SW480 (cell line): ENCODE measurements at places on chromosomes 2 and 18.
A peak's percentile ranks its signal among the peaks of the same experiment; 100 is the strongest.

DNA sequence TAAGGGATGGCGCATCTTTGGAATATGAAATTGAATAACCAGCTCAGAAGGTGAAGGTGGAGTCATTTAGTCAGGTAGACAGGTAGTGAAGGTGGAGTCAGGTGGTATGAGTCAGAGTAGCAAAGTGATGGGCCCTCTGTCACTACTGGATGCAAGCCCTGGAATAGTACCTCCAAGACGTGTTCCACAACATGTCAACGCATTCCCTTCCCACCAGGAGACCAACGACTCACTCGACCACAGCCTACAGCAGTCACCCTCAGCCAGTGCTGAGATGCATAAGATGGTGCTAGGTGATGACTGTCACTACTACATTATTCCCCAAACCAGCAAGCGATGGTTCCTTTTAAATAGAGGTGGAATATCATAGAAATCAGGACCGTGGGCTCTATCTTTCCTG lies 6.8 kb downstream of the CPLX4 start:
- peak; percentile 1 for DNase-seq

- no peak for DNase-seq
Observed at GRCh38 chr18:62318228-62319180, 6.6 kb upstream of the TNFRSF11A start.

DNA sequence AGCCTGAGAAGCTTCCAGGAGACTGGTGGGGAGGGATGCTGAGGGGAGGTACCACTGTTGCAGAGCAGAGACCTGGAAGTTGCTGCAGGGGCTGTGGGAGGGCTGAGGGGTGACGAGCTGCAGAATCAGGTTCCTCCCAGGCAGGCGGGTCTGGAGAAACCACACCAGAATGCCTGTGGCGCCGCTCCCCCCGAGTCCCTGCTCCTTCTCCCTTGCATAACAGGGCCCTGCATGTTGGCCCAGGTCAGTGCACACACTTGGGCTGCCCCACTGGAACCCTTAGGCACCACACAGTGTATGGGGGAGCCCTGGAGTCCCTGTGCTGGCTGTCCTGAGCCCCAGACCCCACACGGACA lies 60.4 kb downstream of the ARL4C start:
- peak; percentile 29 for DNase-seq

- DNase-seq = no peak
Observed at GRCh38 chr18:49691177-49691608, 122.1 kb downstream of the ACAA2 start.

DNA sequence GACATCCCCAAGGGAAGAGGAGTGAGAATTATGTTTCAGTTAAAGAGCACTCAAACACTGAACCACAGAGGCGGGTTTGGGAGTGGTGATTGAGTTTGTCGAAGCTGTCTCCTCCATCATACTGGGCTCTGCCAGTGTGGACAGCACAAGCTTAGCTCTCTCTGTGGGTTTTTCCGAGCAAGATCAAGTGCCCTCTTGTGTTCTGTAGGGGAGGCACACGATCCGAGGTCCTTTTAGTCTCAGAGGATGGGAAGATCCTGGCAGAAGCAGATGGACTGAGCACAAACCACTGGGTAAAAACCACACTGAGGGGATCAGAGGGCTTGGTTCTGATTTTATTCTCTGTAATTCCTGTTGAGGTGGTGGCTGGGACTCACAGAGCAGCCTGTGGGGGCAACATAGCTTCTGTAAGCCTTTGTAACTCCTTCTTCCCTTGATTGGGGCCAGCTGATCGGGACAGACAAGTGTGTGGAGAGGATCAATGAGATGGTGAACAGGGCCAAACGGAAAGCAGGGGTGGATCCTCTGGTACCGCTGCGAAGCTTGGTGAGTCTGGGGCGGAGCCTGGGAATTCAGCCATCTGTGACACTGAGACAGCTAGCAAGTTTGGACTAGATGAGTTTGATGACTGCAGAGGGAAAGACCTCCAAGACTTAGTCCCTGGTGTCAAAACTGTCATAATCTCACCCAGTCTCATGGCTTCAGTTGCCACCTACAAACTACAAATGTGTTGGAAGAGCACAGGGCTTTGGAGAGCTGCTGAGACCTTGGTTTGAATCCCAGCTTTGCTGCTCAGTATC lies 2.0 kb downstream of the NAGK start:
- peak; percentile 36 for DNase-seq

DNA sequence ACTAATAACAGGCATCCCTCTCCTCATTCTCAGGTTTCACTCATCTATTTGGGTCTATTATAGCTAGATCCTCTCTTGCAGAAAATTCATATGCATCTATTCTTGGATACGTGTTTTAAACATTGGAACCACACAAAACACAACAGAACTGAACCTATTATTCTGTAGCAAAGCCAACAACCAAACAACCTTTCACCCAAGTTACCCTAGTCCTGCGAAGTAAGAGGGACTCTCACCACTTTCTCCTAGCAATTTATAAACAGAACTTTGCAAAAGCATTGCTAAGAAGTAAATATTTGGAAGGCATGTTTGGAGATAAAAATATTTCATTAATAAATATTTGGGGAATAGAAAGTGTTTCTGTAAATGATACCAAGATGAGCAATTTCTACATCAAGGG lies 20.4 kb upstream of the SH3BP4 start:
- DNase-seq = no peak

DNA sequence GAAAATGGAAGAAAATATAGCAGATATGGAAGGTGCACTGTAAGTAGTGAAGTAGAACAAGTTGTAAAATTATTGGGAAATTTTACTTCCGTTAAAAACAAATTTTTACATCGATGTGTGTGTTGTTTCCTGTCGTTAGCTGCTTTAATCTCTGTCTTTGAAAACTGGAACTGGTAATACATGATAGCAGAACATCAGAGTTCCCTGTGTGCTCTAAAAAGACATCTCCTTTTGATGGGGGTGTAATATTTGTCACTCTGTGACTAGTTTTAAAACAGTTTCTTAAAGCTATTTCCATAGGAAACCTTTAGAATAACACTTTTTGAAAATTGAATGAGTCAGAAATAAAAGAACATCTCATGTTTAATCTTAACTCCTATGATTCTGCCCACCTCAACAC lies 43.5 kb downstream of the COX7A2L start:
- no peak for DNase-seq

GRCh38 chr2:190181123-190181669 lies 118.7 kb upstream of the MSTN start:
- DNase-seq = no peak

DNA sequence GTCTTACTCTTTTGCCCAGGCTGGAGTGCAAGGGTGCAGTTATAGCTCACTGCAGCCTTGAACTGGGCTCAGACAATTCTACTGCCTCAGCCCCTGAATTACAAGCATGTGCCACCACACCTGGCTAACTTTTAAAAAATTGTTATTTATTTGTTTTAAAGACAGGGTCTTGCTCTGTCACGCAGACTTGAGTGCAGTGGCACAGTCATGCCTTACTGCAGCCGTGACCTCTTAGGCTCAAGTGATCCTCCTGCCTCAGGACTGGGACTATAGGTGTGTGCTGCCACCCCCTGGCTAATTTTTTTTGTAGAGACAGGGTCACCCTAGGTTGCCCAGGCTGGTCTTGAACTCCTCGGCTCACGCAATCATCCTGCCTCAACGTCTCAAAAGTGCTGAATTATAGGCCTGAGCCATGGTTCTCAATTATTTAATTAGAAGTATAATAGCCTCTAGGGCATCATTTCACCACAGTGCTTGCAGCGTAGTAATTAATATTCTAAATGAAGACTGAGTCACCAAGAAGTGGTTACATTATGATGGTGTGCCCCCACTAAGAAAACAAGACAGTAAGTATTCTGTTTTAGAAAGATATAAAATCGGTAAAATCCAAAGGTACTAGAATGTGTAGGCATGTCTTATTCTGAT lies 69.6 kb downstream of the EML4 start:
- peak; percentile 37 for DNase-seq

- no peak for DNase-seq
Observed at GRCh38 chr18:10840743-10841142, 308.6 kb downstream of the PIEZO2 start.

DNA sequence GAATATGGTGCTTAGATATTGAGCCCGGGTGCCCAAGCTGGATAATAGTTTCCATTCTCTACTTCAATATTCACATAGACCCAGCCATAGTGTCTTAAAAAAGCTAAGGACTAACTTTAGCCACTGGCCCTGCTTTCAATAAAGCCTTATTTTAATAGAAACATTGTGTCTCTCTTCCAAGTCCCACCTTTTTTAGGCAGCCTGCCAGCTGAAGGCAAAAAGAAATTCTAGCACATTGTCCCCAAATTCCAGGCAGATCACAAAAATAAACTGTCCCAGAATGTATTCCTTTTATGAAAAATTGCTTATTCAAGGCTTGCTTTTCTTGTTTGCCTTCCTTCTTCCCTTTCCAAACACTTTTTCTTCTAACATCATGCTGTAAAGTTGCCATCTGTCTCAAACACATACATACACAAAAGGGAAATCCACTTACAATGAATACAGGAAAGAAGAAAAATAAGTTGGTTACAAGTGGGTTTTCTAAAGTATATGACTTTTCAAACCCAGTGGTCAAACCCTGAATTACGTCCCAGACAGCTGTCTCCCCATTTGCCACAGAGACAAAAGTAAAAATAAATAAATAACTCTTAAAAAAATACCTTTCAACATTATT lies 778.5 kb downstream of the BCL11A start:
- DNase-seq = no peak

- DNase-seq = peak; percentile 13
Observed at GRCh38 chr2:231985823-231986261, 24.3 kb downstream of the DIS3L2 start.
